ENCODE measurements at places on chromosomes 1 and 21.

GRCh38 chr1:153742411-153743142, 14.7 kb downstream of the INTS3 start:
- no peak for DNase-seq

DNA sequence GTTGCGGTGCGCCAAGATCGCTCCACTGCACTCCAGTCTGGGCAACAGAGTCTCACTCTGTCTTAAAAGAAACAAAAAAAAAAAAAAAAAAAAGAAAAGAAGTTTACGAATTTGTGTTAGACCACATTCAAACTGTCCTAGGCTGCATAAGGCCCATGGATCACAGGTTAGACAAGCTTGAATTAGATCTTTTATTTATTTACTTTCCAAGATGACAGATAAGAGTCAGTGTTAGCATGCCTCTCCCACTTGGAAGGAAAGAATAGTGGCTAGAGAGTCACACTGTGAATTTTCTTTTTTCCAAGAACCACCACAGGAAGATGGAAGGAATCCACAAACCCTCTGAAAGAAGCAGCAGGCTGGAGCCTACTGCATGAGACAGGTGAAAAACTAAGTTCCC, 29.3 kb downstream of the NSL1 start:
- DNase-seq: no peak

DNA sequence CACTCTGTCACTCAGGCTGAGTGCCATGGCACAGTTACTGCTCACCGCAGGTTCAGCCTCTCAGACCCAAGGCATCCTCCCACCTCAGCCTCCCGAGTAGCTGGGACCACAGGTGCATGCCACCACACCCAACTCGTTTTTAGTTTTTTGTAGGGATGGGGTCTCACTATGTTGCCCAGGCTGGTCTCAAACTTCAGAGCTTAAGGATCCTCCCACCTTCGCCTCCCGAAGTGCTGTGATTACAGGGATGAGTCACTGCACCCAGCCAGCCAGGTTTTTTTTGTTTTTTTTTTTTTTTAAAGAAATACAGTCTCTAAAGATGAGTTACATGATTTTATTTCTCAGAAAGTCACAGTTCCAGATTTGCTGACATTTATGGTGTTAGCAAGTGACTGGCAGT, 29.0 kb downstream of the BACE2 start:
- DNase-seq: no peak

- DNase-seq: no peak
These were observed 42.8 kb upstream of the JAK1 start for GRCh38 chr1:65009176-65009575.

GRCh38 chr1:44437107-44437716, 32.2 kb downstream of the RNF220 start:
- DNase-seq: no peak

- no peak for DNase-seq
These were observed 994 bp upstream of the LAMTOR5 start for GRCh38 chr1:110408488-110408887.

DNA sequence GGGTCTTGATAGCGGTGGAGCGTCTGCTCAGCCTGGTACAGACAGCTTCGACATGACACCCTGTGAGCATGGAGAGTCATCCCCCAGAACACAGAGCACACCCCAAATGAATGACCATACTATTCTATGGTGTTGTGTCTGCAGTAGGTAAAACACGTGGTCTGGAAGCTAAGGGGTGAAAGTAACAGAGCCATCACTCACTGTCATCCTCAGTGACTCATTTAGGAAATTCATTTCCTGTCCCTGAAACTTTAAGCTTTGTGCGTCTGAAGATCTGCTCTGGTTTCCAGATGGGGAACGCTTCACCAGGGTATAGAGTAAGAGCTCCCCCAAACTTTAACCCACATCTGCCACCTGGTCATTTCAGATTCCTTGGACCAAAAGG, 94.8 kb upstream of the DISP3 start:
- no peak for DNase-seq

- no peak for DNase-seq
These were observed 81.8 kb downstream of the LRRC7 start for GRCh38 chr1:69649383-69649990.

- DNase-seq: no peak
These were observed 1.7 kb downstream of the HES4 start for GRCh38 chr1:997993-998744.

GRCh38 chr1:228332797-228333738, 73.6 kb downstream of the TRIM11 start:
- no peak for DNase-seq

GRCh38 chr1:91699339-91699974, 186.5 kb downstream of the TGFBR3 start:
- DNase-seq: no peak
